ENCODE measurements at places on chromosomes 6 and 20. TPM values are rescaled to one million over a fixed set of nuclear protein-coding genes. Genes with fewer than 3 reads are reported as not detected.
A peak's percentile ranks its signal among the peaks of the same experiment; 100 is the strongest.

Gene MUC21
- not detected for total RNA-seq

Gene FRK
- total RNA-seq = 0.46 TPM

Gene SSTR4
- total RNA-seq = not detected

Gene IP6K3
- not detected for total RNA-seq

Gene MOCS1
- total RNA-seq = 6.0 TPM

Gene MATN4
- total RNA-seq = not detected

Gene PNLDC1
- not detected for total RNA-seq

Gene SLC35D3
- total RNA-seq = not detected

Gene OR14J1
- total RNA-seq = not detected

Gene RHAG
- not detected for total RNA-seq

DNA sequence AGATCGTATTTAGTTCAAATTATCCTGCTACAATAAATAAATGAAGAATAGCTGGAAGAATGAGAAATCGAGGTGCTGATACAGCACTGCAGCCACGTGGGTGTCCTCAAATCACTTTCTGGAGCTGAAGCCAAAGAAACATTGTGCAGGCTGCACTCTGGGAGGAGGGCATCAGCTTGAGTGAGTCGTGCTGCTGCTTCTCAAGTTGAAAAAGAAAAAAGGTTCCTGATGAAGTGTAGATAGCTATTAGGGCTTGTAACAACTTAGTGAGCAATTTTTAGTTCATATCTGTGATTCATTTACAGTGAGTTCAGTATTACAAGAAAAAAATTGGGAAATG, 40.5 kb downstream of the DSE start:
- DNase-seq = peak; percentile 27

DNA sequence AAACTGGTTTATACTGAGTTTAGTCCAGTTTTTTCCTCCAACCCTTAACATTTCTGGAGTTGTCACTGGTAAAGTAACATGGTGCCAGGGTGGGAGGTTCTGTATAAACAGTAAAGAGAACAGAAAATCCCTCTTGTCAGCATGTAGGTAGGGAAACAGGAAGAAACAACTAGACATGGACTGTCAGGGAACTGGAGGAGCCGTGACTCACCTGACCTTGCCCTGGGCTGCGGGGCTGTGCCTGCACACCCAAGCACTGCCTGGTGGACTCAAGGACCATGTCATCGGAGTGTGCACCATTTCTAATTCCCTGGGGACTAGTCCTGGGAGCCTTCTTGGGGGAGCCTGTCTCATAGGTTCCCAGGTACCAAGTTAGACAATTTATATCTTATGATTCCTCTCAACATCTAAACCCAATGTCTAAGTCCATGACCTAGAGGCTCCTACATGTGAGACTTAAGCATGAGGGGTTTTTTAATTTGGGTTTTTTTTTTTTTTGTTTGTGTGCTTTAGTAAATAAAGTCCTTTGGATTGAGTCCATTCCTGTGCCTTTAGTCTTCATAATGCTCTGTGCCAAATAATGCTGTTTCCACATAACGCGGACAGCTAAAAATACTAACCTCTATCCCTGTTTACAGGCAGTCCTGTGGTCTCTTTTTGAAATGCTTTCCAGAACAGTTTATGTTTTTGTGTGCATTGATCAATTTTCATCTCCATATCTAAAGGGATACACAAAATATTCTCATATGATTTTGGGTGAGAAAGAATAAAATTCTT, 136.9 kb upstream of the SUPT3H start:
- peak; percentile 27 for DNase-seq

- no peak for DNase-seq
Measured at GRCh38 chr6:47440719-47441118, 36.9 kb upstream of the CD2AP start.

DNA sequence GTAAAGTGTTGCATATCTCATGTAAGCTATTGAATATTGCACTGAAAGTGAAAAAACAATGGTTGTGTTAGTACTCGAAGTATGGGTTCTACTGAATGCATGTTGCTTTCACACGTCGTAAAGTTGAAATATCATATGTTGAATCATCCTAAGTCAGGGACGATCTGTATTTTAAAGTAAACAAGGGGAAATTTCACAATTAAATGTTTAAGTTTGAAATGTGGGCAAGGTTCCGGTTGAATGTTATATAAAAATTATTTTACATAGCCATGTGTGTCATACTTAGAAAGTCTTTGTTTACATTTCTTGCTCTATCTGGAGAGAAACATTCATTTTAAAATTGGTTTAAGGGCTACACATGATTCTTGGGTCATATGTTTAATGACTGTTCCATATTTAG, 76.8 kb downstream of the AKAP7 start:
- peak; percentile 57 for DNase-seq

DNA sequence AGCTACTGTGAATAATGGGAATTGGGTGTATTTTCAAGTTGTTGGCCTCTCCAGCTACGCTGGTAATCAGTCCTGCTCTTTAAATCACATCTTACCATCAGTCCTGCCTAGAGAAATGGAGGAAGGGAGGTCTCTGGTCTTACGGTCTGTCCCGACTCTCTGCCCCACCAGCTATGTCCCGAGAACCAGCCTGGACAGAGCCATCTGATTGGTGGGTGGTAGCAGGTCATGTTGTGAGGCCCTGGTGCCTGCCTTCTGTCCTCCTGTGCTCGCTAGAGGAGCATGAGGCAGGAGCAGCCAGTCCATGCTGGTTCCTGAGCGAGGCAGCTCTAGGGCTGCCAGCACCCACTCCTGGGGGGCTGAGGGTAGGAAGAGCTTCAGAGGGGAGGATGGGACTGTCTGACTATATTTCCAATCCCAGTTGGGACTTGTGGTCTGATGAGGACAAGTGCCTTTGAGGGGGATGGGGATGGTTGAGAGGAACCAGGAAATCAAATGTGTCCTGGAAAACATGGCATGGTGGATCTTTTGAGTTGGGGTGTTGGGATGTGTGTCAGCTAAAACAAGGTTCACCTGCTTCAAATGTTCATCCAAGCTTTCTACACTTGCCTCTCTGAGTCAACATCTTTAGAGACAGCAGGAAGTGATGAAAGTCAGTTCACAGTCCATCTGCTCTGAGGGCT, 33.0 kb downstream of the SYNJ2 start:
- no peak for DNase-seq

DNA sequence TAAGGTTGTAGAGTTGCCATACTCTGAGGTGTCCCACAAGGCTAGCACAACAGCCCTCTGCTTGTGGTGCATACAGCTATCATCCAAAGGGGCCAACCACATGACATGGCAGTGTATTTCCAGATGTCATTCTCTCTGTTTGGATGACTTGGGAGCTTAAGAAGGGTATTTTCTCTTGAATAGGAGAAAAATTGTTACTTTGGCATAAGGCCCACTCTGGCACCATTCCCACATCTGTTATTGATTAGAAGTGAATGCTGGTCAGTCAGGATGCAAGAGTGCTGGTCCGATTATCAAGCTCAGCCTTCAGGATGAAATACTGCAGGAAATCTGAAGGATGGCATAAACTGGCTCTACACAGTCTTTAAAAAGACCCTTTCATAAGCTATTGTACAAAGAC, 83.6 kb upstream of the C20orf144 start:
- no peak for DNase-seq

GRCh38 chr6:71478834-71479541, 190.4 kb downstream of the OGFRL1 start:
- DNase-seq = peak; percentile 79

DNA sequence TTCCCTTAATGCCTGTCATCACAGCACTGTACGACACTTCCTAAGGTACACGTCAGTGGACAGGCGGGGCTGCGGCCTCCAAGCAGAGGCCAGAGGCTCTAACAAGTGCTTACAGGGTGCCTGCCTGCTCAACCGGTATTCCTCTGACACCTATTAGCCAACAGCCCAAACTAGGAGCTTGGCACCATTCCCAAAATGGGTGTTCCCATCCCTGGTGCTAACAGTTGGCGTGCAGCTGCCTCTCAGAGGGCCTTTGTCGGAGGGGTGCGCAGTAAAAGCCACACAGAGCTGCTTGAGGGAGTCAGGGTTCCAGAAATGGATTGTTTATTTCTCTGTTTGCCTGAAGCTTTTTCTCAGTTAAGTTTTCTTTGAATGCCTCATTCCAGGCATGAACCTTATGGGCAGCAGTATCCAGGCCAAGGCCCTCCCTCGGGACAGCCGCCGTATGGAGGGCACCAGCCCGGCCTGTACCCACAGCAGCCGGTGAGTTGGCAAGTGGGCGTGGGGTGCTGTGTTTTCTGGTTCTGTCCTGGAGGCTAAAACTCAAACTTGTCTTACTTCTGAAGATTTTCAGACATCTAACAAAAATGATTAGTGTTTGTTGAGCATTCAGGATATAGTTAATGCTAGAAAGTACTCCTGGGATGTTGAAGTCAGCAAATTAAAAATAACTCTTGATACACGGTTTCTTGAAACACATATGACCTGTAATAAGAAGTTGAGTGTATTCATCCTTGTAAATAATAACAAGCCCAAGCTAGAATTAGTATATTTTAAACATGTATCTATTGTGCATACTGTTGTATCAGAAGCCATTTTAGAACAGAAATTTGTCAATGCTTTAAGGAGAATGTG, 124.7 kb downstream of the TMEM242 start:
- DNase-seq = peak; percentile 29
